ENCODE measurements at places on chromosomes 12 and 14.

GRCh38 chr12:116159175-116159574 is 118.3 kb downstream of the MED13L start:
- no peak for DNase-seq

GRCh38 chr12:3431686-3432085 is 59.3 kb upstream of the PRMT8 start:
- no peak for DNase-seq

DNA sequence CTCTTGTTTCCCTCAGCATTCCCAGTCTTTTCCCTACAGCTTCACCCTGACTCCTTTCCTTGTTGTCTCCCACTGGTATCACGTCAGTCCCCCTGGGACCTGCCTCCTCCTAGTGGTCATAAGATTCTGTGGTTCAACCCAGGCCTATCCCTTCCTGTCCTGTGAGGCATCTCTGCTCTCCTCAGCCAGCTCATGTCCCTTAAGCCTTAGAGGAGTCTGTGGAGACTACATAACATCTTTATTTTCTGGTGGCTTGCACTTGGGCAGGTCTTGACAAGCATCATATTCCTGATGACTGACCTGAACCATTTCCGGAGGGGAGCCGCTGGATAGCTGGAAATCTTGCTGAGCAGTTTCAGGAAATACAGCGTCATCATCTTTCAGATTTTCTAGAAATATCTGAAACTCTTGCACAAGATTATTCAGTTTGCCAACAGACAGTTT is 688 bp downstream of the C12orf71 start:
- peak; percentile 21 for DNase-seq

DNA sequence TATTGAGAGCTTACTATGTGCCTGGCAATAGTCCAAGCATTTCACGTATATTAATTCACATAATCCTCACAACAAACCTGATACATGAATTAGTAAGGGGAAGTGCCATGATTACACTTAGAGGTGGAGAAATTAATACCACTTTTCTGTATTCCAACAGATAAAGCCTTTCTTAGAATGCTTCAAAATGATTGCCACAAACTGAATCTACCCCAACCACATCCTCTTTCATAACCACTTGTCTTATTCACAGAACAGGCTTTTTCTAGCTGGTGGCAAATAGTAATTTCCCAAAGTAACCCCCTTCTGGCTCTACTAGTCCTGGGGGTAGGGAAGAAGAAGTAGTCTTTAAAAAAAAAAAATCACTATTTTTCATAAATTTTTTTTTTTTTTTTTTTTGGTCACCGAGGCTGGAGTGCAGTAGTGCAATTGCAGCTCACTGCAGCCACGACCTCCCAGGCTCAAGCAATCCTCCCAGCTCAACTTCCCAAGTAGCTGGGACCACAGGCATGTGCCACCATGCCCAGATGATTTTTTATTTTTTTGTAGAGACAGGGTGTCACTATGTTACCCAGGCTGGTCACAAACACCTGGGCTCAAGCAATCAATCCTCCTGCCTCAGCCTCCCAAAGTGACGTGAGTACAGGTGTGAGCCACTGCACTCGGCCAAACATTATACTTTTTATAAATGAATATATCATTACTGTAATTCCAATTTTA is 59.0 kb upstream of the ARID2 start:
- DNase-seq = no peak

- DNase-seq = no peak
Measured at GRCh38 chr12:29208936-29209701, 60.0 kb downstream of the FAR2 start.

DNA sequence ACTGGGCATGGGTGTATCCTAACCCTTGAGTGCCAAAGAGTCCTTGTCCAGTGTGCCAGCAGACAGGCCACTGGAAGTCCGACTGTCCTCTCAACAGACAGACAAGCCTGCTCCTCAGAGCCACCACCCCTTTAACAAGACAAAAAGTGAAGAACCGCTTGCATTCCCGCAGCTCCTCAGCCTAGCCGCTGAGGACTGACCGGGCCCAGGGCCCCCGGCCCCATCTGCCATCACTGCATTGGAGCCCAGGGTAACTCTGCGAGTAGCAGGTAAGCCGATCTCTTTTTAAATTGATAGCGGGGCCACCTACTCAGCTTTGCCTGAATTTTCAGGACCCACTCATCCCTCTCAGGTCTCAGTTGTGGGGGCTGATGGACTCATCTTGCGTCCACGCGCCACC is 68.9 kb downstream of the MOK start:
- DNase-seq = no peak

DNA sequence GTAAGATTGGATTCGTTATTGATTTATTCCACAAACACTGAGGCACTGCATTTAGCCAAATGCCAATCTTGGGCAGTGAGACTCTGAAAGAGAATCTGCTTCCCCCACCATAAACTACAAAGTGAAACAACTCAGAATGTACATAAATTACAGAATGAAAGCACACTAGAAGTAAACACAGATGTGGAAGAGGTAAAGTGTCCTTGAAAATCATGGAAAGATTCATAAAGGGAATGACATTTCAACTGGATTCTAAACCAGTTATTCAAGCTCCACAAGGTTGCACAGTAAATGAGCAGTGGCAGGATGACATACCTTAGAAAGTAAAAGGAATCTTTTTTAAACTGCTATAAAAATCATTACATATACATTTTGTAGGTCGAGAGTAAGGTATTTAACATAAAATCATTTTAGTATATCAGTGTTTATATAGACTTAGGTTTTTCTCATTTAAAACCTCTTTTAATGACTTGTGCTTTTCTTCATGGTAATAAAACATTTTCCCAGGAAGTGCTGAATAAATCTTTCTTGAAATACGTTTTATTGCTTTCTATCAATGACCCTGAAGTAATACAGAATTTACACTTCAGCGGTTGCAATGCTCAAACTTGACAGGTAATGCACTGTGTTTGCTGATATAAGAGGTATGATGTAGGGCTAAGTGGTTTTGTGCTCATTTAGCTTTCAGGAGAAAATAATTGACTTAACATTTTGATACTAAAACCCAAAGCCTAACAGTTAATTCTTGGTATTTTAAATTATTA is 270.6 kb downstream of the NAV3 start:
- DNase-seq = no peak

DNA sequence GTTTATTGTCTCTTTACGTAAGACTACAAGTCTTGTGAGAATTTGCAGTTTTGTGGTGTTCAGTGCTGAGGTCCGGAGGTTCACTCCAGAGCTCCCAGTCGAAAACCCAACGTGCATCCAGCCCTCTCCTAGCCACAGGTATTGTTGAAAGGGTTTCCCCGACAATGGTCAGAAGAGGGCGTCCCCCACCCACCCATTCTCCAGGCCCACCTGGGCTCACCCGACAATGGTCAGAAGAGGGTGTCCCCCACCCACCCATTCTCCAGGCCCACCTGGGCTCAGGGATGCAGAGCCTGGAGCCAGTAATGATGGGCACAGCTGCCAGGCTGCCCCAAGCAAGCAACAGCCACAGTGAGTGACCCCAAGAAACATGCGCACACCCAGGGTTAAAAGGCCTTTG is 126.8 kb upstream of the EVL start:
- DNase-seq = no peak

DNA sequence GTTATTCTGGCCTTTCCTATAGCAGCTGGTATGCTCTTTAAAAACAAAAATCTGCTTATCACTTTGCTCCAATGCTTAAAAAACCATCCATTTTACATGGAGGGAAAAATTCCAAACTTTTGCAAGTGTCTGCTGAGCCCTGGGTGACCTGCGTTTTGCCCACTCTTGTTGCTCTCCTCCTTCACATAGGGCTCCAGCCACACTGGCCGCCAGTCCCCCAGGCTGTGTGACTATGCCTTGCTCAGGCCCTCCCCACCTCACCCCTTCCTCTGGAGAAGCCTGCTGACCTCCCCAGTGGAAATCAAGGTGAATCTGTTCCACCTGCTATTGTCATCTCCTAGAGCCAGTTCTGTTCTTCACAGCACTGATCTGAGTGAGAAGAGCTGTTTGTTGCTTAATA is 126.9 kb downstream of the SLC25A47 start:
- DNase-seq = no peak

DNA sequence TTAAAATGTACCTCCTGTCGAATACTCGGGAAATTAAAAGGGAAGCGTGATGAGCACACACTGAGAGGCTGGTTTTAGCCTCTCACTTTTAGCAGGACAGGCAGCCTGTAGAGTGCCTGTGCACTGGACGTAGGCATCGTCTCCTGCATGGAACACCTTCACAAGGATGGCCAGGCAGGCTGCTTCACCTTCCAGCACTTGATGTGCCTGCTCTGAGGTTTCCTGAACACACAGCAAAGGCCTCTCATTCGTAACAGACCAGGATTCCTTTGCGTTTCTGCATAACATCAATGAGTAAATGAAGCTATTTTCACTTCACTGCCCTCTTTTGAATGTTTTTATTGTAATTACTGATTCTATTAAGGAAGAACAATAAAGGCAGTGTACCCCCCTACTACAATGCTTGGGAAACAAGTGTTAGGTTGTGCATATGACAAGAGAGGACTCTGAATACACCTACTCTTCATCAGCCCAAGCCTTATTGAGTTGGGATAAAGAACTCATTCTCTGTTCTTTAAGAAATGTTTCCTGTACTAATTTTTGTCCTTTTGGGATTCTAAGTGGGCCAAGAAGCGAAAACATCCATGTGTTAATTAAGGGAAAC is 1077.6 kb upstream of the FOXG1 start:
- no peak for DNase-seq

- DNase-seq = no peak
Measured at GRCh38 chr14:54356172-54356571, 40.6 kb upstream of the CDKN3 start.

- no peak for DNase-seq
Measured at GRCh38 chr12:49917788-49918173, 14.1 kb upstream of the FAIM2 start.

GRCh38 chr12:124632519-124632984 is 65.1 kb upstream of the NCOR2 start:
- DNase-seq = no peak

GRCh38 chr12:64080319-64081007 is 141.6 kb downstream of the KICS2 start:
- peak; percentile 93 for DNase-seq

DNA sequence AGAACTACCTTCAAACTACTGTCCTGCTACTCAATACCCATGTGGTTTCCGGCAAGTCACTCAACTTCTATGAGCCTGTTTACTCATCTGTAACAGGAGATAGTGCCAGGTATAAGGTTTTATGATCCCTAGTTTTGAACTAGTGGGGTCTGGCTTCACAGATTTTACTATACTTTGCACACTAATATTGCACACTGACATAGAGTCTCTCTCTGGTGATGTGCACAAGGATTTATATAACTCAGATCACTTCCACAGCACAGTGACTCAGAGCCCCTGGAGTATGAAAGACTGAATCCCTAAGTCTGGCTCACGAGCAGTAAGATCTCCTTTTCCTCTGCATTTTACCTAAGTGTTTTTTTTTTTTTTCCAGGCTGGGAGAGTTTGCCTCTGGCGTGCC is 69.7 kb upstream of the SLC38A2 start:
- no peak for DNase-seq

GRCh38 chr12:68203460-68203875 is 22.1 kb downstream of the IL26 start:
- DNase-seq = no peak

- DNase-seq = no peak
Measured at GRCh38 chr14:99596071-99596627, 7.9 kb downstream of the CCDC85C start.

DNA sequence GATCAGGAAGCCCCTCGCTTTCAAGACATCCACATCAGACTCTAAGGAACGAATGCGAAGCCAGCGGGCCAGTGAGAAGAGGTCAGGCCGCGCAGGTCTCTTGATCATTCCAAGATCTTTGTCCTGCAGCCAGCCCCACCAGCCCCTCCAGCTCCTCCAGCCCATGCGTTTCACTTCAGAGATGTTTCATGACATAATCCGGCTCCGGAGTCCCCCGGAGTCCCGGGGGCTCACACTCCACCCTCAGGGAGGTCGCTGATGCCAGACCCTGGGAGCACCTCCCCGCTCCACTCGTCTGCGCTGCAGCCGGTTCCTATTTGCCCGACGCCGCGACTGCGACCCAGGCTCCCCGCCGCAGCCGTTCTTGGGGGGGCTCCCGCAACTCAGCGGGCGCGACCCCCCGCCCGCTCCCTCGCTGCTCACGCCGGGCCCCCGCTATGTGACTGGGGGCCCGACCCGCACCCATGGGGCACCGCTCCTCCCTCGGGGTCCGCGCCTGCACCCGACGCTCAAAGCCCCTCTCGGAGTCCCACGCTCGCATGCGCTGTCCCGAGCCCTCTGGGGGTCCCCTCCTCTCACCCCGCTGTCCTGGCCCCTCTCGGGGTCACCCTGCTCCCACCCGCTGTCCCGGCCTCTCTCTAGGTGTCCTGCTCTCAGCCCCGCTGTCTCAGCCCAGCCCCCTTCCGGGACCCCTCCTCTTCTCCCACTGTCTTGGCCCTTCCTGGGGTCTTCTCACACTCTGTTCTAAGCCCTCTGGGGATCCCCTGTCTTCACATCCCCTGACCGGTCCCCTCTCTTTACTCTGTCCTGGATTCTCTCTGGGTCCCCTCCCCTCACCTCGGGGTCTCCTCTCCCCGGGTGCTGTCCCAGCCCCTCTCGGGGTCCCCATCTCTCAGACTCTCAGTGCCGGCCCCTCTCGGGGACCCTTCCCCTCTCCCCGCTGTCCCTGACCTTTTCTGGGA is 1.1 kb downstream of the TAOK3 start:
- no peak for DNase-seq

- DNase-seq = no peak
Measured at GRCh38 chr12:466039-466438, 6.3 kb downstream of the B4GALNT3 start.

DNA sequence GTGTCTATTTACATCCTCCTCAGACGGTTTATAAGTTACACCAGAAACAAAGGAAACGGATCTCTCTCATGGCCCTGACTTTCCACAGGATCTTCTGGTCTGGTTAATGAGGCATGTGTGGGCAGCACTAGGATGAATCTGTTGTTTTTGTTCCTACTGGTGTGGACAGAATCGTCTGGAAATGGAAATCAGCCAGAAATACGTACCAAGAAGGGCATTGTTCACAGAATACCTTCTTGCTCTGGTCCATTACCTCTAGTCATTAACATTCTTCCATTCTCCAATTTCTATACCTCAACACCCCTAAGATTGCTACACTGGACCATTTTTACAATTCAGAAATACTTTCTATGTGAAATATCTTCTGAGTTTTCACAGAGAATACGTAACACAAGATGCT is 86.0 kb downstream of the TPH2 start:
- DNase-seq = no peak

- DNase-seq = no peak
Measured at GRCh38 chr12:71973687-71974086, 35.0 kb downstream of the TPH2 start.

GRCh38 chr14:100857233-100857922 is 31.5 kb downstream of the MEG3 start:
- DNase-seq = no peak

GRCh38 chr12:19129486-19130223 is at the start of gene PLEKHA5:
Gene PLEKHA5, plus strand, starts transcription at chr12:19129733. Its CDS starts 67 bp downstream, at chr12:19129800.
- DNase-seq = peak; percentile 56

DNA sequence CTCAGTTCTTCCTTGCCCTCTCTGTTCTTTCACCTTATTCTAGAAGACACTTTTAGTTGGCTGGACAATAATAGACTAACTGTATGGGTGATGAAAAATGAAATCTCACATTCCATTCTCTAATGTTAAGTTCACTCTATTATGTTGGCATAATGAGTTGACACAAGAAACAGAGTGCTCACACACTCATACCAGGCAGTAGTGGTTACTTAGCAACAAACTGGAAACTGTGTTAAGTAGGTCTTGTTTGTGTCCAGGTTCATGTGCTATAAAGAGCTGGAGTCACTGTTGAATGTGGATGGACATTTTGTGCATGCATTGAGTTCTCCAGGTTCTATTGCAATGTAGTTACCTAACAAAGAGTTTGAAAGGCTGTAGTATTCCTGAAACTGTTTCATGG is 16.9 kb upstream of the PPP4R4 start:
- no peak for DNase-seq
